NCI-H2171 treated with DMSO at 0.1 percent for 48 hours (cell line): ENCODE measurements at places on chromosomes 16 and 17.
A peak's percentile ranks its signal among the peaks of the same experiment; 100 is the strongest.

DNA sequence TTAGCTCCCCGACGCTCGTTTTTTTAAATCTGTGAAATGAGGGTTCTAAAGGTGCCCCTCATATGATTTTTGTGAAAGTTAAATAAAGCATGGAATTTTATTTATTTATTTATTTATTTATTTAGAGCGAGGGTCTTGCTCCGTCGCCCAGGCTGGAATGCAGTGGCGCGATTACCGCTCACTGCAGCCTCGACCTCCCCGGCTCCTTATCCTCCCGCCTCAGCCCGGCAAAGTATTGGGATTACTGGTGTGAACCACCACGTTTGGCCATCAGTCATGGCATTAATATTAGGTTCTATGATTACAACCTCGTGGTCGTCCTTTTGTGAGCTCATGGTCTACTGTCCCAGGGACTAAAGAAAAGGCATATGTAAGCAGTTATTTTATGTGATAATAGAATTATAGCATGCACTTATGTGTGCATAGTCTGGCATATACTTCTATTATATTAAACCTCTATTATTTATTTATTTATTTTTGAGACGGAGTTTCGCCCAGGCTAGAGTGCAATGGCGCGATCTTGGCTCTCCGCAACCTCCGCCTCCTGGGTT is 557 bp upstream of the LUC7L start:
- DNase-seq: no peak

DNA sequence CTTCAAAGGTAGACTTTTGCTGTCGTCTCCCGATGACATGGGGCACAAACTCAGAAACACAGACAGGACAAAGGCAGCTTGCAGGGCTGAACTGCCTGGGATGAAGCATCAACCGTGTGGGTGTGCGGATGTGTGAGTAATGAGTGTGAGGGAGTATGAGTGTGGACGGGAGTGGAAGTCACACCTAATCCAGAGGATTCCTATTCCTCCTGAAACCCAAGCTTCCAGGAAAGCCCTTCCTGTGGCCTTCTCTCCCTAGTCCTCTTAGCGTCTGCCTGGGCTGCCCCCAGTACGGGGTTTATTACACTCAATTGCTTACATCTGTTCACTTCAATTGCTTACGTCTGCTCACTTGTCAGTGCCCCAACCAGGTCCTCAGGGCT is 2.3 kb upstream of the IL4R start:
- DNase-seq: peak; percentile 70

GRCh38 chr17:1865252-1866037 is 35.6 kb downstream of the RPA1 start:
- DNase-seq: peak; percentile 74

DNA sequence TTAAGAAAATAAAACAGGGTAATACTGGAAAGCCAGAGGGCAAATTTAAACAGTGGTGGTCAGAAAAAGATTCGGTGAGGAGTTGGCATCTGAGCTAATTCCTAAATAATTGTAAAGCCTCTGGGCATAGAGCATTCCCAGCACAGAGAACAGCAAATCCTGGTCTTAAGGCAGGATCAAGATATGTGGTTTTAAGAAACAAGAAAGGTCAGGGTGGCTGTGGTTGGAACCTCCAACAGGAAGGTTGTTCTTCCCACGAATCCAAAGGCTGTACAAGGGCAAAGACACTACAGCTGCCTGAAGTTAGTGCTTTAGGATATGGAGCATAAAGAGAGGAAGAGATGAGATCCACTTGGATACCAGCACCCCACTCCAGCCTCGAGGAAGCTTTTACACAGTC is 114.6 kb downstream of the ZNF18 start:
- DNase-seq: no peak

DNA sequence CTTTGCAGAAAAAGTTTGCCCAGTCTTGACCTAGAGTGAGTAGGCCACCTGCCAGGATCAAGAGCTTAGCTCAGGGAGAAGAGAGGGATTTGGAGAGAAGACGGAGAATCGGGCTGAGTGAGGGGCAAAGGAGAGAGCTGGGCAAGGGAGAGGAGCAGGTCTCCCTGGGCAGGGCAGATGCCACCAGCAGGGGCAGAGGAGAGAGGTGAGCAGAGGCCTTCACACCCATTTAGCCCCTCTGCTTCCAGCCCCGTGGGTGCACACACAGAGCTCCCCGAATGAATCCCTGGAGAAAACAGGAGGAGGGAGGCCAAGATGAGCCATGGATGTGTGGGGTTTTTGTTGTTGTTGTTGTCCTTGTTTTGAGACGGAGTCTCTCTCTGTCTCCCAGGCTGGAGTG is 29.2 kb downstream of the TBX4 start:
- DNase-seq: no peak

DNA sequence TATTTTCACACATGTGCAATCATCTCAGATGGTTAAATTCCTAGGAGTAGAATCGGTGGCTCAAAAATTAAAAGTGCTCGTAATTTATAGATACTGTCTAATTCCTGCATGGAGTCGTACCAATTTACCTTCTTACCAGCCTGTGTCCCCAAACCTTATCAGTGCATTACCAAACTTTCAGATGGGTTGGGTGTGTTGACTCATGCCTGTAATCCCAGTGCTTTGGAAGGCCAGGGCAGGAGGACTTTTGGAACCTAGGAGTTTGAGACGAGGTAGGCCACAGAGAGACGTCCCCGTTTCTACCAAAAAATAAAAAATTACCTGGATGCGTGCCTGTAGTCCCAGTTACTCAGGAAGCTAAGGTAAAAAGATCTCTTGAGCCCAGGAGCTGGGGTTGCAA is 34.5 kb upstream of the GPRC5B start:
- DNase-seq: no peak

DNA sequence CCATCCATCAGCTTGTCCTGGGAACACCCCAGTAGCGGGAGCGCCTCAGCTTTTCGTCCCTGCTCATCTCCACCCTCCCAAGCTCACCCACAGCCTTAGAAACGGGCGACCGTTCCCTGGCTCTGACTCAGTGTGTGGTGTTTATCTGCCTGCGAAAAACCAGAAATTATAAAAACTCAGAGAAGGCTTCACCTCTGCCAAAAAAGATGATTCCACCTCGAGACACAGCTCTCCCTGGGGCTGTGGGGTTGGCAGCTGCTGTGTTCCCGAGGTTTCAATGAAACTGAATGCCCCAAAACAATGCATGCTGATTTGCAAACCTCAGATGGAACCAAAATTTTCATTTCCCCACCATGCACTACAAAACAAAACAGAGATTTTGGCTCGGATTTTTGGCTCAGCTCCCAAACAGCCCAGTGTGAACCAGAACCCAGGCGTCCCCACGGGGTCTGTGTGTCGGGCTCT is 62.4 kb upstream of the MED9 start:
- DNase-seq: no peak

- peak; percentile 35 for DNase-seq
Observed at GRCh38 chr17:1147664-1148063, 32.1 kb downstream of the ABR start.

GRCh38 chr17:69499318-69499717 is 84.8 kb downstream of the MAP2K6 start:
- no peak for DNase-seq

DNA sequence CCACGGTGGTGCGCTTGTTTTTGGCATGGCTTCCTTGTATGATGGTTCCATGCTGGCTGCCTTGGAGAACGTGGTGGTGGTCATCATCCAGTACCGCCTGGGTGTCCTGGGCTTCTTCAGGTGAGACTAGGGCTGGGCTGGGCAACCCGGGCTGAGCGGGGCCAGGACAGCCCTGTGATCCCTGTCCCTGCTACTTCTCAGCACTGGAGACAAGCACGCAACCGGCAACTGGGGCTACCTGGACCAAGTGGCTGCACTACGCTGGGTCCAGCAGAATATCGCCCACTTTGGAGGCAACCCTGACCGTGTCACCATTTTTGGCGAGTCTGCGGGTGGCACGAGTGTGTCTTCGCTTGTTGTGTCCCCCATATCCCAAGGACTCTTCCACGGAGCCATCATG is 4.9 kb downstream of the CES2 start:
- no peak for DNase-seq

DNA sequence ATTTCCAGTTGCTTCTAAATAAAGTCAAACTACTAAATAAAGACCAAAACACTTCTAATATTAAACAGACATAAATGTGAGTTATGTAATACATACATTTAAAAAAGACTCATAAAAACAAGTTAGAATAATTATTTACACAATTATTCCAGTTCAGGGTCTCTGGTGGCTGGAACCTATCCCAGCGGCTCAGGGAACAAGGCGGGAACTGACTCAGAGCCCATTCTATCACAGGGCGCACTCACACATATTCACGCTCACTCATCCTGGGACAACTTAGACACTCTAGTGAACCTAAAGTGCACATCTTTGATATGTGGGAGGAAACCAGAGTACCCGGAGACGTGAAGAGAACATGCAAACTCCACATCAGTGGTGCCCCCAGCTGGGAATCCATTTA is 25.0 kb downstream of the PLXDC1 start:
- no peak for DNase-seq

DNA sequence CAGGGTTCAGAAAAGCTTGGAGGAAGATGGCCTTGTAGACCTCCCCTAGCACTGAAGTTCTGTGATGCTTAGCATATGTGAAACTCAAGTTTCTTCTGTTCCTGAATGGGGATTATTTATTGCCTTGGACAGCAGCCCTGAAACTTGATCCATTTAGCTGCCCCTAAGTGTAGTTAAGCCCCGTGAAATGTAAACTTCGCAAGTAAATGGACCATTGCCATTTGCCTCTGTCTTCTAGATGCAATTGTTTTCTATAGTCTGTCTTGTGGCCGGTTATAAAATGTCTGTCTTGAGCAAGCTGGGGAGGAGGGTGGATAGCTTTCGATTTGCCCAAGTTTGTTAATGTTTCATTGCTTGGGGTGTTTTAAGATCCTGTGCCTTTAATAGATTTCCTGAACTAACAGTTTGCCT is 261.8 kb downstream of the CDH13 start:
- no peak for DNase-seq

DNA sequence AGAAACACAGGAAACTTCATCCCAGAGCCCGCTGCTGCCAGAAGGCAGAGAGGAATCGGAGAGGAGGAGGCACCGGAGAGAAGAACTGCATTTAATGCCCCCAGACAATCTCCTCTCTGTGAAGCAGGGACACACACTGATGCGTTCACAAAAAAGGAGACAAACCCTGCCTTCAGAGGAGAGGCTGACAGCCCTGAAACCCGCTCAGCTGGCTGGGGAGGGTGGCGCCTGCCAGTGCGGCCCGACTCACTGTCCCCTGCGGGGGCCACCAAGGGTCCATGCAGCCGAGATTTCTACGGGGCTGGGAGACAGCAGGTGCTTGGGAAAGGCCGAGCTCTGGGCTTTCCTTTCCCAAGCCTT is 21.9 kb upstream of the CACNG1 start:
- DNase-seq: no peak

DNA sequence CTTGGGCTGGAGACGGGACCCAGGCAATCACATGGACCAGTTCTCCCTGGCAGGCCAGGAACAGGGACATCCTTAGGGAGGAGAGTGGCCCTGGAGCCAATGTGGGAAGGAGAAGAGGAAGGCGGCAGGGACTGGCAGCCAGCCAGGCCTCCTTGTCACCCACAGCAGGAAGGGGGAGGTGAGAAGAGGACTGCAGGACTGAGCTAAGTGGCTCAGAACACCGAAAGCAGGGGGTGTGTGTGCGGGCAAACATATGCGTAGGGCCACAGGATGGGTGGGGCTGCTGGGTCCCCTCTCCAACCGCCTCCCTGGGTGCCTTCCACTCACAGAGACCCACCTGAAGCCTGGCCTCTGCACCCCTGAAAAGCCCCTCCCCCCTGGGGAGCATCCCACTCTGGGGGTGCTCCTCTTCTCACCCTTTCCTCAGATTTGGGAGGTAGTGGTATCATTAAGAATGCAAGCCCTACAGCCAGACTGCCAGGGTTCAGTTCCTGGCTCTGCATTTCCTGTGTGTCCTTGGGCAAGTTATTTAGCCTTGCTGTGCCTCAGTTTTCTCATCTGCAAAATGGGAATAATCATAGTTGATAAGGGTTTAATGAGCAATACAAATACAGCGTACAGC is 8.1 kb downstream of the PNMT start:
- DNase-seq: peak; percentile 76

DNA sequence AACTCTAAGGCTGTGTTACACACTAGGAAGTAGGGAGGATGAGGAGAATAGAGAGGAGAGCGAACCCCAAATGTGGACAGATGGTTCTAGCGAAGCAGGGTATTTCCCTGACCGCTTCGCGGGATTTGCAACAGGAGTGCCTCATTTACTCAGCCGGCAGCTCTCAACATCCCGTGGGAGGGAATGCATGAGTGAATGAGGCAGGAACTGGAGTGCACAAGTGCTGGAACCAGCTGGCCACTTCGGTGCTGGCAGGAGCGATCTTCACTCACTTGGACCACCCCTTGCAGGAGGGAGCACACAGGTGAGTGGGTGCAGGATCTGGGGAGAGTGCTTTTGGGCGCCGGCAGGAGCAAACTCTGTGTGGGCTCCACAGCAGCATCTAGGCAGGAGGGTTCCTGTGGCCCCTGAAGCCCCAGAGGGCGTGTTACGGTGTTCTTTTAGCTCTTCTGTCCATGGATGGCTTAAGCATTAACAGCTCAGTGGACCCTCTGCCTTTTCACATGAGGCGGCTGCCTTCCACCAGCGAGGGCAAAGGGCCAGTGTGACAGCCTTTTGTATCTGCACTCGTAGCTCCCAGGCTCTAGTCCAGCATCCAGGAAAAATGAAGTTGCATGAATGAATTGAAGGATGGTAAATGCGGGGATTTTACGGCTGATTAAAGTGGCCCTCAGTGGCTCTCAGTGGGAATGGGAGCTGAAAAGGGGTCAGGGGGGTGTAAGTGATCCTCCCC is 17.4 kb upstream of the ZNHIT3 start:
- DNase-seq: peak; percentile 47

DNA sequence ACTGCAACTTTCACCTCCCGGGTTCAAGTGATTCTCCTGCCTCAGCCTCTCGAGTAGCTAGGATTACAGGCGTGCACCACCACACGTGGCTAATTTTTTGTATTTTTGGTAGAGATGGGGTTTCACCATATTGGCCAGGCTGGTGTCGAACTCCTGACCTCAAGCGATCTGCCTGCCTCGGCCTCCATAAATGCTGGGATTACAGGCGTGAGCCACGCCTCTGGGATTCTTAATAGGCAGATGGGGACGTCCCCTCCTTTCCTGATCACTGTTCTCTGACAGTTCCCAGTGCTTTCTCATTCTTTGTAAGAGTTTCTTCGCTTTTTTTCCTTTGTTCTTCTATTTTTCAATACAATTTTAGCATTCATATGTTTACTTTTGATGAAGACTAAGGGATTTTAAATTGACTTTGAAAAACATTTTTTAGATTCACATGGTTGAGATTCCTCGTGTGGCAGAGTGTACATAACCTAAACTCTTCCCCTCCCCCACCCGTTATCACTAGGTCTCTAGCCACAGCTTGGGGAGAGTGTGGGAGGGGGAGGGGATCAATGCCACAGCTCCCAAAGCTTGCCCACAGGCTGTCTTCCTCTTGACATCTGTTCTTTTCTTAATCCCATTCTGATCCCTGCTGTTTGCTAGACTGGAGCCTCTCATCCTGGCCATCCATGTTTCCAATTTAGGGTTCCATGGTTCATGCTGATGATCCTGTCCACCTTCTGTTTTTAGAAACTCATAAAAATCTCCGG is 11.0 kb downstream of the ADORA2B start:
- DNase-seq: no peak

- DNase-seq: no peak
Observed at GRCh38 chr16:10663744-10664143, 31.0 kb downstream of the TEKT5 start.
